Stimulated activated CD4-positive, alpha-beta T cell treated with anti-CD3 and anti-CD28 coated beads, Interleukin-15, amount 100 ng/mL, for 24 hours (primary cell): ENCODE measurements at places on chromosomes 5 and 9.

GRCh38 chr9:129337336-129338140, 159.5 kb upstream of the IER5L start:
- DNase-seq: no peak

- DNase-seq: no peak
Observed at GRCh38 chr9:114246558-114246957, 76.3 kb upstream of the ORM1 start.

DNA sequence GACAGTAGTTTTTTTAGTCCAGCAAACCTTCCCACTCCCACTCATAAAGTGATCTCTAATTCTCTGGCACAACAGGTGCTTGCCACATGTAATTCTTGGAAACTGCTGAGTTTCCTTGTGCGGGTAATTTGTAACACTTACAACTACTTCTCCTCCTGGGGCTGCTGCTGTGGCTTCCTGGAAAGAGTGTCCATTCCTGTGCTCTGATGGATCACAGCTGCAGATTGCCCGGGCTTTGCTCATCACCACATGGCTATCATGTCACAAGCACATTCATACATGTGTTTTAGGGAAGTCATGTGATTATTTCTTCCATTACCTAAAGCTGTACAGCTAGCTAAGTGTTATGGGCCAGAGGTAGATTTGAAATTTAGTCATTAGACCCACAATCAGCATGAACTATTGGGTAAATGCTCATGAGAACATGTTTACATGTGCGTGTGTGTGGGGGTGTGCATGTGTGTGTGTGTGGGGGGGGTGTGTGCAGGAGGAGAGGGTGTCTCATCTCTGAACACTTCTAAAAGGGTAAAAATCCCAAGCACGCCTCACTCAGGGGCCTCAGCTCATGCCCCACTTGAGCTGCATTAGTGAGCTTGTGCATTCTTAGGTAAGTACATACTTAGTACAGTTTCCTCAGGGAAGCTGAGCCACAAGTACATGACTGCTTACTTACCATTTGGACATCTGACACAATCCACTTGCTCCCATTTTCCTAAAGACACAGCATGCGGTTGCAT, 118.1 kb upstream of the CCDC112 start:
- DNase-seq: no peak

- peak; percentile 84 for DNase-seq
Observed at GRCh38 chr9:89483592-89484474, 14.1 kb downstream of the SEMA4D start.

- DNase-seq: no peak
Observed at GRCh38 chr5:163463063-163463435, 2.6 kb downstream of the HMMR start.

GRCh38 chr5:133106761-133107572, 55.2 kb downstream of the HSPA4 start:
- no peak for DNase-seq

DNA sequence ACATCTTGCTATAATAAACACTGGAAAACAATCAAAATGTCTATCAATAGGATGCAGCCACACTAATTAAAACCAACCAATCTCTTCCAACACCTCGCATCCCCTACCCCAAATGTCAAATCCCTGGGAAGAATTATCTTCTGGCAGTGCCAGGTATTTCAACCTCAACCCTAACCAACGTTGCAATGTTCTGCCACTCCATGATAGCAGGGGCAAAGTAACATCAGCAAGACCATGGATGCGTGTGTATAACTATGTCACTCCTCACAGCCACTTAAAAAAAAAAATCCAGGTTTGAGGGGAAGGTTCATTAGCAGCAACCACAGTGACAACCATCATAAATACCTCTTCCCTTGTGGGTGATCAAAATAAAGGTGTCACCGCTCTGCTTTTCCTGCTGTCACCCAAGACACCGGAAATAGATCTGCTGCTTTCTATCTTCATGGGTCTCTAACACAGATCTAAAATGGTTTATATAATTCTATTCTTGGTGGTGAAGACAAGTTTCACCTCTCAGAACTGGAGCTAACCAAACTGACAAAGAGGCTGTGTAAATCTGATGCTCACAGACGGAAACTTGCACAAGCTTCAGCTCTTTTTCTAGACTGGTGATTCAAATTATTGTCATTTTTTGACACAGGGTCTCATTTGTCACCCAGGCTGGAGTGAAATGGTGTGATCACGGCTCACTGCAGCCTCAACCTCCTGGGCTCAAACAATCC, 9.9 kb downstream of the HSPA9 start:
- no peak for DNase-seq

- DNase-seq: no peak
Observed at GRCh38 chr9:136309101-136309801, 5.4 kb upstream of the CCDC187 start.

DNA sequence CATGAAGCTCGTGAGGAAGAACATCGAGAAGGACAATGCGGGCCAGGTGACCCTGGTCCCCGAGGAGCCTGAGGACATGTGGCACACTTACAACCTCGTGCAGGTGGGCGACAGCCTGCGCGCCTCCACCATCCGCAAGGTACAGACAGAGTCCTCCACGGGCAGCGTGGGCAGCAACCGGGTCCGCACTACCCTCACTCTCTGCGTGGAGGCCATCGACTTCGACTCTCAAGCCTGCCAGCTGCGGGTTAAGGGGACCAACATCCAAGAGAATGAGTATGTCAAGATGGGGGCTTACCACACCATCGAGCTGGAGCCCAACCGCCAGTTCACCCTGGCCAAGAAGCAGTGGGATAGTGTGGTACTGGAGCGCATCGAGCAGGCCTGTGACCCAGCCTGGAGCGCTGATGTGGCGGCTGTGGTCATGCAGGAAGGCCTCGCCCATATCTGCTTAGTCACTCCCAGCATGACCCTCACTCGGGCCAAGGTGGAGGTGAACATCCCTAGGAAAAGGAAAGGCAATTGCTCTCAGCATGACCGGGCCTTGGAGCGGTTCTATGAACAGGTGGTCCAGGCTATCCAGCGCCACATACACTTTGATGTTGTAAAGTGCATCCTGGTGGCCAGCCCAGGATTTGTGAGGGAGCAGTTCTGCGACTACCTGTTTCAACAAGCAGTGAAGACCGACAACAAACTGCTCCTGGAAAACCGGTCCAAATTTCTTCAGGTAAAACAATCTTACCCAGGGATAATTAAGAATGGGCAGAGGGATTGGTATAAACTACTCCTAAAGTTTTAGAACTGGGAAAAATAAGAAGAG, 12.9 kb downstream of the ITGA1 start:
- peak; percentile 75 for DNase-seq

GRCh38 chr9:128499920-128500319, 4.6 kb upstream of the GLE1 start:
- no peak for DNase-seq

DNA sequence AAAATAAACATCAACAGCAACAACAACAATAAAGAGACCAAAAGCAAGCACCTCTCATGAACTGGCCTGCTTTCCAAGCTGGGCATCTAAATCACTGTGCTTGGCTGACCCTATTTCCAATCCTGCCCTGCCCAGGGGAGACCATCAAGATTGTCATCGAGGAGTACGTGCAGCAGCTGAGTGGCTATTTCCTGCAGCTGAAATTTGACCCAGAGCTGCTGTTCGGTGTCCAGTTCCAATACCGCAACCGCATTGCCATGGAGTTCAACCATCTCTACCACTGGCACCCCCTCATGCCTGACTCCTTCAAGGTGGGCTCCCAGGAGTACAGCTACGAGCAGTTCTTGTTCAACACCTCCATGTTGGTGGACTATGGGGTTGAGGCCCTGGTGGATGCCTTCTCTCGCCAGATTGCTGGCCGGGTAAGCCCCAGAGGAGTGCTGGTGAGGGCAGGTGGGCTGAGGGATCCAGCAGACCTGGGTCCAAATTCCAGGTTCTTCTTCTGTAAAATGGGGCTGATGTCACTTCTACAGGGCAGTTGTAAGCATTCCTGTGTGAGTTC, 15.6 kb downstream of the PTGS1 start:
- DNase-seq: no peak

DNA sequence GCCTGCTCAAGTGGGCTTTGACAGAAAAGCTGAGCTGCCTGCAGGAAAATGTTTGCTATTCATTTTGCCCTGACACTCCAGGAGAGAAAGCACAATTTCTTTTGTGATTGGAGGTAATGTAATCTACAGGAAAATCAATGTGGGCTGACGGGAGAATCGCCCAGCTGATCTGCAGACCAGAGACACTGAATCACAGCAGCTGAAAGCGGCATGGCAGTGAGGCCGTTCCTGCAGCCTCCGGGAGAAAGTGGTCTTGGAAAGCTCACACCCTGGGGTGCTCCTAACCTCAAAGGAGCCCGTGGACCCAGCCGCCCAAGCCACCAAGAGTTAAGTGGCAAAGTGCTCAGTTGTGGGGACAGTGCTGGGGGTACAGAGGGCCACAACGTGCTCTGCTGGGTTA, 593.6 kb downstream of the BNC2 start:
- no peak for DNase-seq
